ENCODE measurements at places on chromosomes 4 and X.

DNA sequence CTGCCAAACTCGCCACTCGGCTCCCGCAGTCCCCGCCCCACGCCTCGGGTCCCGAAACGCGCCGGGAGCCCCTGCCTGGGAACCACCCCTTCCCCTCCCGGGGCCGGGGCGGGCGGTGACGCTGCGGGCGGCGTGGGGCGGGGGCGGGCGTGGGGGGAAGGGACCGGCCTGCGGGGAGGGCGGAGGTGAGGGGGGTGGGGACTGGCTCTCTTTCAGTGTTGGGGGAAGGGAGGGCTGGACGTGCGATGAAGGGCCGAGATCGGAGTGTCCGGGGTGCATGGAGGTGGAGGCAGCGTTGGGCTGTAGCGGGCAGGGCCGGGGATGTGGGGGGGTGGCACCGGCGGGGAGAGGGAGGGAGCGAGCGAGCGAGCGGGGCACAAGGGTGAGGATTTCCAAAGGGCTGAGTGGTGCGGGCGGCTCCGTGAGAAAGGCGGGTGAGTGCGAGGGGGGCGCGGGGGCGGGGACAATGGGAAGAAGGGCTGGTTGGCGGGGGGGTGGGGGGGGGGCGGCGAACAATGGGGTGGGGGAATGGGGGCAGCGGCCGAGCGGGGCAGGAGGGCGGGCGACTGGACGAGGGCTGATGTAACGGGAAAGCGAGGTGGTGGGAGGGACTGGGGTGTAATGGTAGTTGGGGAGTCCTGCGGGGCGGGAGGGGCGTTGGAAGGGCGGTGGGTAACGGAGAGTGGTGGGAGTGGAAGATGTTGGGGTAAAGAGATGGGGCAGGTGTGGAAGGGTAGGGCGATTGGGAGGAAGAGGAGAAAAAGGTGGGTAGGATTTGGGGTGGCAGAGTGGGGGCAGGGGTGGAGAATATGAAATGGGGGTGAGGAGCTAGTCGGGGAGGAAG lies 578 bp downstream of the DCUN1D4 start:
- peak; percentile 51 for DNase-seq

- DNase-seq: no peak
Observed at GRCh38 chr4:39056023-39056422, 6.0 kb upstream of the KLHL5 start.

DNA sequence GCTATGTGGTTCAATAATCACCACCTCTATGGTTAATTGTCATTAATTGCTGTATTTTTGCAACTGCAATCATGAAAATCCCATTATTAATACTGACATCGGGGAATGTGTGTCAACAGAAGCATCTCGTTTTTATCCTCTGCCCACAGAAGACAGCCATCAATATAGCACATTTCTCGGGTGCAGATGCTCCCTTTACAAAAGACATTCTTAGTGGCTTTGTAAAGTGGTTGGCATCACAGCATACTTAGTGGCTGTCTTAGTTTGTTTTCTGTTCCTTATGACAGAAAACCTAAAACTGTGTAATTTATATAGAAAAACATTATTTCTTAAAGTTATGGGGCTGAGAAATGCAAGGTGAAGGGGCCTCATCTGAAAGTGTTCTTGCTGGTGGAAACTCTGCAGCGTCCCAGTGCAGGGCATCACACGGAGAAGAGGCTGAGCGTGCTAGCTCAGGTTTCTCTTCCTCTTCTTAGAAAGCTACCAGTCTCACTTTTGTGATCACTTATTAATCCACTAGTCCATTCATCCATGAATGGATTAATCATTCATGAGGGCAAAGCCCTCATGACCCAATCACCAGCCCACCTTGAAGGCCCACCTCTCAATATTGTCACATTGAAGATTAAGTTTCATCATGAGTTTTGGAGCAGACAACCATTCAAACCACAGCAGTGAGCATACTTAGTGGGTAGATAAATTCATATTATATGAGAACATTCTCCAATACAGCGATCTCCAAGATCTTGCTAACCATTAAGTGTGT lies 1067.7 kb upstream of the PABPC4L start:
- DNase-seq: no peak

DNA sequence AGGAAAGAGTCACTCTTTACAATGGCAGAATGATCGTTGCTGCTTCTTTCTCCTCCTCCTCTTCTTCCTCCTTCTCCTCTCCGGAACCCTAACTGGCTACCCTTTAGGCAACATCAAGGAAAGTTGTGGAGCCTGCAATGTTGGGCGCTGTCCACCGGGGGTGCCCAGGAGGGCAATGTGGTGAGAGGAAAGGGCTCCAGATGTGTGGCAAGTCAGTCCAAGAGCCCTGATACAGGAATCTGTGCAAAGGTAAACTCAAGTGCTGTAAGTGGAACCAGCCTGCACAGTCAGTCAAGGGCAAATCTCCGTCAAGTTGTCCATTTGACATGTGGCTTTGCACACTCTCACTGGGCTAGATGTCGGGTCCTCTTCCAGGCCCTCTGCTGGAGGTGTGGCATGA lies 2.8 kb downstream of the RTL5 start:
- no peak for DNase-seq

DNA sequence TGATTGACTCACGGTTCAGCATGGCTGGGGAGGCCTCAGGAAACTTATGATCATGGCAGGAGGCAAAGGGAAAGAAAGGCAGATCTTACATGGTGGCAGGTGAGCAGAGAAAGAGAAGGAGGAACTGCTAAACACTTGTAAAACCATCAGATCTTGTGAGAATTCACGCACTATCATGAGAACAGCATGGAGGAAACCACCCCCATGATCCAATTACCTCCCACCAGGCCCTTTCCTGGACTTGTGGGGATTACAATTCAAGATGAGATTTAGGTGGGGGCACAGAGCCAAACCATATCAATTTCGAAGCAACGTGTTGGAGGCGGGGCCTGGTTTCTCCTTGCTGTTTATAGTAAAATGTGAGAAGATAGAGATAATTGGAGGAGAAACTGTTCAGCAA lies 167.4 kb downstream of the GABRB1 start:
- no peak for DNase-seq

- no peak for DNase-seq
Observed at GRCh38 chrX:104953251-104953650, 267.2 kb downstream of the TEX13A start.

- no peak for DNase-seq
Observed at GRCh38 chr4:174120446-174121295, 162.8 kb downstream of the FBXO8 start.

DNA sequence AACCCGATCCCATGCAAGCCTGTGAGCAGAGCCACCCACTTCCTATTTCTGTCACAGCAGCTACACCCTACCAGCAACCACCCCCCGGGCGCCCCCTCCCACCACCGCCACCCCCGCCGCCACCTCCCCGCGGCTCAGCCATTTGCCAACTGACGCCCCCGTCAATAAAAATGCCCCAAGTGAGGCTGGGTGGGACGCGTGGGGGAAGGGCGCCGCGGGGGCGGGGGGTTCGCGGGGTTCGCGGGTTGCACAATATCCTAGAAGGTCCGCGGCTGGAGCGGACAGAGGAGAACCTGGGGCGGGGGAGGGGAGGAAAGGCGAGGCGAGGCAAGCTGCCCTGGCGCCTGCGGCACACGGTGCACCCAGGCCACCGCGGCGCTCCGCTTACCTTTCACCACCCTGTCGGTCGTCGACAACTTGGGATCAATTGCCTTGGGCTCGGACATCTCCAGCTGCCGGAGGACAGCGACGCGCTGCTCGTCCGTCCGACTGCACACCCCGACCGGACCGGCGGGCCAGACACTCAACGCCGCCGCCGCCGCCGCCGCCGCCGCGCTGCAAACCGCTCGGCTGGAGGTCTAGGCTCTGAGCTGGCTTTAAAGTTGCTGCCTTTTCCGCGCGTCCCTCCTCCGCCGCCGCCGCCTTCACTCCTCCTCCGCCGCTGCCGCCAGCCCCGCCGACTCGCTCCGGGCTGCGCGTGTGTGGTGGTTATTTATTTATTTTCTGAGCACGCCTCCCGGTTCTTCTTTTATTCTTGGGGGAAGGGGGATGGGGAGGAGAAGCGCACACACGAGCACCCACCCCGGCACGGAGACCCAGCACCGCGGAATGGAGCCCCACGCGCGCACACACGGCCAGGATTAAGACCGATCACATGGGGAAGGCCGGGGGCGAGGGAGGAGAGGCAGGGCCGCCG lies 717 bp downstream of the PPP3CA start:
- peak; percentile 49 for DNase-seq

- DNase-seq: no peak
Observed at GRCh38 chr4:23365086-23365485, 524.8 kb downstream of the PPARGC1A start.

DNA sequence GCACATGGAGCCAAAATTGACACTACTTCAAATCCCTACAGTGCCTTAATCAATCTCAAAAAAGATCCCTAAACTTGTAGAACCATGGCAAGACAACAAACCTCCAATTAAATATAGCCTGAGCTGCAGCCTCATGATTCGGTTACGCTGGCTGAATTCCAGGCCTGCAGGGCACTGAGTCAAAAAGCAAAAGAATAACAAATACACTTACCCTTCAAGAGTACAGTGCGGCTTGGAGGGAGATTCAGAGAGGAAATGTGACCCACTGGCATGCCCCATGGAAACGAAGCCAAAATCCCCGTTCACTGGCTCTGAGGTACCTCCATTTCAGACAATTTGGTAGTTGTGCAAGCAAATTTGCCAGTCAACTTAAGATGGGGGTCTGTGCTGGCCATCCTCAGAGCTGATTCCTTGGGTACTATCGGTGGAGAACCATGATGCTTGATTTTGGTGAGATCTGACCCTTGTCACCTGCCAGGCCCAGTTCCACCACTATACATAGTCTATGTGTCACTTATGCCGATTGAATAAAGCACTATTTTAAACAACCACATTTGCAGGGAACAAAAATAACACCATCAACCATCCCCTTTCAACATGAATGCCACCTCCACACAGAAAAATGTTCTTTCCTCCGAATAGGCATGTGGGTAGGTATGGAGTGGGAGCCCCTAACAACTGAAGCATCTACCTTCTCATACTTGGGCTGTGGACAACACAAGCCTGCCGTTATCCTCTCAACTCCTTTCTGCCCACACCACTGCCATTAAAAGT lies 2.1 kb downstream of the C4orf54 start:
- DNase-seq: no peak

GRCh38 chrX:98924511-98924910 lies 1485.6 kb downstream of the PCDH19 start:
- no peak for DNase-seq

- no peak for DNase-seq
Observed at GRCh38 chr4:53929311-53929710, 135.1 kb downstream of the CHIC2 start.

DNA sequence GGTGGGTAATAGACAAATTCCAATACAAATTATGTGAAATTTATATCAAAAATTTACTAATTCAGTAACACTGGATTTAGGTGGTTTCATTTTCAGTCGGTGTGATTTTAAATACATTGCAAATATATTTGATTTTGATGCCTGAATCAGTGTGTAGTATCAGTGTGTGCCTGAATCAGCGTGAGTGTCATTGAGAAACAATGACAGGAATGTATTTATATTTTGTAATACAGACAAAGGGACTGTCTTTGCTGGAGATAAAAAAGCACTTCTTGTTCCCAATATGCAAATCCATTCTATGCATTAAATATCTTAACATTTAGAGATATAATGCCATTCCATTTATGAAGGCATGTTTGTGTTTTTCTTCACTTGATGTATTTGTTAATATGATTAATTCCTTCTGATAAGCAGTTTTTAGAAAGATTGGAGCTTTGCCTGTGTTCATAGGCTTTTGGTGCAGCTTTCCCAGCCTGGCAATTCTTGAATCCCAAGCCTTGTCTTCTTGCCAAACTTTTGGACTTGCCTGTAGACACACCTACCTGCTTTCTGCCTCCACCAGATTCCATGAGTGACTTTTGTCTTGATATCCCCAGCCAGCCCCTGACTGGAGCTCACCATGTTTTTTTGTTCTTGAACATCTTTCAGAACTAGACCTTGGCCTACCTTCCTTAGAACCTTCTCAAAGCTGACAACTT lies 243.8 kb downstream of the ADGRL3 start:
- DNase-seq: no peak

DNA sequence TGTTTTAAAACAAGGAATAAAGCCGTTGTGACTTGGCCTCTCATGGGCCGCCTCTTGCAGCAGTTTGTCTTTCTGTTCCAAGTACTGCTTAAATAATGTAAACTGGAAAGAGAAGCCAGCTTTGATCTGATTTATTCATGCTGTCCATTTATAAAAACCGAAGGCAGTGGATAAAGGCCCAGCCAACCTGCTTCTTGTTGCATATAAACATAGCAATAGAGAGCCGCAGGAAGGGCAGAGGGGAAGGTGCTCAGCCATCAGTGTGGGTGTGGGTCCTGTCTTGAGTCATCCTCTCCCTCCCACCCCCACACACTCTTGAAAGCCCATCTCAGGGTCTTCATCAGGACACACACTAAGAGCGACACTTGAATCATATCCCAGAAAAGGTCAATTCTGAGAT lies 187.9 kb upstream of the FAM9B start:
- no peak for DNase-seq

Data from stimulated activated CD4-positive, alpha-beta T cell treated with anti-CD3 and anti-CD28 coated beads, Interleukin-2, amount 100 ng/mL, for 4 hours (primary cell).